ENCODE measurements at places on chromosomes 11 and 22.

DNA sequence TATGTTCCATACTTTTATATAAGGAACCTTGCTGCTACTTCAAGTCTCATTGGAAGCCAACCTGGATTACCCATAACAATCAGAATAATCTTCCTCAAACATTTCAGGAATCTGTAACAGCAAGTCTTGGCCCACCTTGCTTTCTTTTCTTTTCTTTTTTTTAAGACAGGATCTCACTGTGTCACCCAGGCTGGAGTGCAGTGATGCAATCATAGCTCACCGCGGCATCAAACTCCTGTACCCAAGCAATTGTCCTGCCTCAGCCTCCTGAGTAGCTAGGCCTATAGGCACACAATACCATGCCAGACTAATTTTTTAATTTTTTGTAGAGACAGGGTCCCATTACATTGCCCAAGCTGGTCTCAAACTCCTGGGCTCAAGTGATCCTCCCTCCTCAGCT is 29.3 kb upstream of the PRDM10 start:
- DNase-seq = no peak

DNA sequence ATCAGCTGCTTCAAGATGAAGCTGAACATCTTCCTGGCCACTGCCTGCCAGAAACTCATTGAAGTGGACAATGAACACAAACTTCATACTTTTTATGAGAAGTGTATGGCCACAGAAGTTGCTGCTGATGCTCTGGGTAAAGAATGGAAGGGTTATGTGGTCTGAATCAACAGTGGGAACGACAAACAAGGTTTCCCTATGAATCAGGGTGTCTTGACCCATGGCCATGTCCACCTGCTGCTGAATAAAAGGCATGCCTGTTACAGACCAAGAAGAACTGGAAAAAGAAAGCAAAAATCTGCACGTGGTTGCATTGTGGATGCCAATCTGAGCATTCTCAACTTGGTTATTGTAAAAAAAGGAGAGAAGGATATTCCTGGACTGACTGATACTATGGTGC is 22.2 kb upstream of the BIRC3 start:
- DNase-seq = no peak

DNA sequence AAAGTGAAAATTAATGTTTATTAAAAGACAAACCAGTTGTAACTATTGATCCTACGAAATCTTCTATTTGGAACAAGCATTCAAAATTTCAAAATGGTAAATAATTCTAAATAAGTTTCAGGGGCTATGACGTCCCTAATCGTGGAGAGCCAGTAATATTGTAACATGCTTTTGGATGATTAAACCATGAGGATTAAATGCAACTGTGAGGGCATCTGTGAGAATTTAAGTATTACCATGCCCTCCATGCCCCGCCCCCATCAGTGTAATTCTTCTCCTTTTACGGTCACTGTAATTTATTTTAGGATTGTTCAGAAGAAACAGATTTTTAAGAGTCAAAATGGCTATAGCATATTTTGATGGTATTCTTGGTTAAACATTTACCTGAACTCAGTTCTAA is 133.2 kb downstream of the APOL5 start:
- no peak for DNase-seq

DNA sequence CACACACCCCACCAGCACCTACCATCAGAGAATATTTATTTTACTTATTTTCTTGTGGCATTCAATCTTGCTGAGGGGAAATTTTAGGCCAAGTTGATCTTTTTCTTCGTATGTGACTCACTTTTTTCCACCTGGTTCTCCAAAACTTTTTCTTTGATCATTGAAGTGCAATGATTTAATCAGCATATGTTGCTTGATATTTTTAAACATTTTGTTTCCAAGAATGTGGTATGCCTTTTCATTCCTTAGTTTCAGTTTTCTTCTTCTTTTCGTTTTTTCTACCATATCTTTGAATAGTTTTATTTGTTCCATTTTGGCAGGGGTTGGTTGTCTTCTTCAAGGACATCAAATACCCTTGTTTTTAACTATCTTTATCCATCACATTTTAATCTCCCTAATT is 28.6 kb downstream of the FANCF start:
- no peak for DNase-seq

DNA sequence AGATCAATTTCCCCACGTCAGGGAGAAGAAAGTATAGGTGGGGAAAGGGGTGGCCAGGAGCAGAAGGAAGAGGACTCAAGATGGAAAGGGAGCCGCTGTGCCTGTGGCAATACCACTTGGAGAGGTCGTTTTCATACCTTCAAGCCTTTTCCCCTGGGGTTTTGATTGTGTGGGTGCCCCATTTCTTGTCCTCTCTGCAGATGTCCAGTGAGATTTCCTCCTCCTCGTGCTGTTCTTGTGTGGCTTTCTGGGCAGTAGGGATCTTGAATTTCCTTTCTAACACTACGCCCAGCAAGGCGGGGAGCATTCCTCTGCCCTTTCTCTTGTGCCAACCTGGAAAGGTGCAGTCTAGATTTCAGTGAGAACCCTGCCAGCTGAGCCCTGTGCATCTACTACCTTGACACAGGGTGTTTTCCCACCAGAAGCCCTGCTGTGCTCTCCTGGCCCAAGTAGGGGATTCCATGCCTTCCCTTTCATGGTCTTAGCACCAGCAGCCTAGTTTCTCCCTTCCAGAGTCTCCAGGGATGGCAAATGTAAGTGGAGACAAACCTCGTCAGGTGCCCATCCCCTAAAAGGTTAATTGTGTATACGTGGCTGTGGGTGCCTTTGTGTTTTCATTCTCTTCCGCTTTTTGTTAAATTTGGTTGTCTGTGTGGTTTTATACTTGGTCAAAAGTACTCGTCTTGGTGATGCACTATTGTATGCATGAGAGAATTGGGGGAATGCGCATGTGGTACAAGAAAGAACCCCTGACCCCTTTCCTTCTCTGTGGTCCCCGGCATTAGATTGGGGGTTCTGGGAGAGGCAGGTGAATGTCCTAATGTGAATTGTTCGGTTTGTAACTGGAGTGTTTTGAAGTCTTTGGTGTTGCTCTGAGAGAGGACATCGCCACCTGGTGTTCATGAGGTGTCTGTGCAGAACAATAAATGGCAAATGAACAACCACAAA is 71.4 kb upstream of the MPEG1 start:
- peak; percentile 26 for DNase-seq

GRCh38 chr22:29885610-29886009 is 2.6 kb downstream of the MTMR3 start:
- no peak for DNase-seq

DNA sequence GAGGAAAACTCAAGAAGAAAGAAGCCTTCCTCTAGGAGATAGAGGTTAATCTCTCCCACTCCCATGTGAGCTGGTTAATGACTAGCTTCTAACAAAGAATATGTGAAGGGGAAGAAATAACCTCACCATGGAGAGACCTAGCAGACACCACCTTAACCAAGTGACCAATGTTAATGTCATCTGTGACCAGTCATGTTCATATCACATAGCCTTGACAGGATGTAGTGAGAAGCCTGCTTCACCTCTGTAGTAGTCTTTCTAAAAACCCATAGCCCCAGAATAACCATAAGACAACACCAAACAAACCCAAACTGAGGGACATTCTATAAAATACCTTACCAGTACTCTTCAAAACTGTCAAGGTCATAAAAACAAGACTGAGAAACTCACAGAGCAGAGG is 21.5 kb upstream of the POU2AF1 start:
- no peak for DNase-seq

GRCh38 chr11:1781593-1781975 is 17.9 kb upstream of the CTSD start:
- no peak for DNase-seq

- DNase-seq = no peak
Measured at GRCh38 chr11:87331273-87331672, 293.5 kb downstream of the TMEM135 start.

GRCh38 chr11:99781074-99781473 is 760.3 kb downstream of the CNTN5 start:
- no peak for DNase-seq

GRCh38 chr11:9888938-9889337 is 225.1 kb downstream of the SWAP70 start:
- DNase-seq = no peak

- DNase-seq = no peak
Measured at GRCh38 chr11:73734993-73735392, 25.9 kb downstream of the RAB6A start.

- no peak for DNase-seq
Measured at GRCh38 chr11:7381937-7382336, 103.4 kb upstream of the OLFML1 start.

DNA sequence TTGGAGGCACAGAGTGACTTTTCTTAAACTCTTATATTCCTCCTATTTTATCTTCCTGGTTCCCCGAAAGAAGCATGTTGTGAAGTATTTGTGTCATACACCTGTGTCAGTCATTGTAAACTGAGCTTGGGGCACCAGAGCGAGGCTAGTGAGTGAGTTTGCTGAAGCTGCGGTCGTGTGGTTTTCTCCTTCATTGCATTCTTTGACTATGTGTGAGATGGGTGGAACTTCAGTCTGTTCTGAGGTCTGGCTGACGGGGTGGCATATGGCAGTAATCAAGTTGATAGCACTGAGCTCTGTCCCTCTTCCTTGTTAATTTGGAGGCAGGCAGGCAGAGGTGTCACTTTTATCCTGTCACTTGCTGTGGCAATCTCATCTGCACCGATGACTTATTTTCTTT is 4.2 kb downstream of the VPS26B start:
- peak; percentile 37 for DNase-seq

GRCh38 chr22:43591380-43591779 is 179.6 kb downstream of the MPPED1 start:
- DNase-seq = no peak

- DNase-seq = peak; percentile 32
Measured at GRCh38 chr22:18110194-18110953, at the start of gene TUBA8. TSS of gene TUBA8 (plus strand) at chr22:18110809. CDS start at chr22:18110866, 57 bp downstream.

GRCh38 chr22:41775976-41776375 is 24.5 kb upstream of the CCDC134 start:
- DNase-seq = no peak

DNA sequence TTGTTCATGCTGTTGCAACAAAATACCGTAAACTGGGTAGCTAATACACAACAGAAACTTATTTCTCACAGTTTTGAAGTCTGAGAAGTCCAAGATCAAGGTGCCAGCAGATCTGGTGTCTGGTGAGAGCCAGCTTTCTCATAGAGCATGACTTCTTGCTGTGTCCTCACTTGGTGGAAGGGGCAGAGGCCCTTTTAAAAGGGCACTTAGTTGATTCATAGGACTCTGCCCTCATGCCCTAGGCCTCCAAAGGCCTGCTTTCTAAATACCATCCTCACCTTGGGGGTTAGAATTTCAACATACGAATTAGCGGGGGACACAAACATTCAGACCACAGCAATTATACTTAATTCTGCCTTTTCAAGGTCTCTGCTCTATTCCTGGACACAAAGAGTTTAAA is 52.3 kb upstream of the FDX1 start:
- no peak for DNase-seq

GRCh38 chr11:76850130-76850529 is 10.6 kb upstream of the ACER3 start:
- no peak for DNase-seq

DNA sequence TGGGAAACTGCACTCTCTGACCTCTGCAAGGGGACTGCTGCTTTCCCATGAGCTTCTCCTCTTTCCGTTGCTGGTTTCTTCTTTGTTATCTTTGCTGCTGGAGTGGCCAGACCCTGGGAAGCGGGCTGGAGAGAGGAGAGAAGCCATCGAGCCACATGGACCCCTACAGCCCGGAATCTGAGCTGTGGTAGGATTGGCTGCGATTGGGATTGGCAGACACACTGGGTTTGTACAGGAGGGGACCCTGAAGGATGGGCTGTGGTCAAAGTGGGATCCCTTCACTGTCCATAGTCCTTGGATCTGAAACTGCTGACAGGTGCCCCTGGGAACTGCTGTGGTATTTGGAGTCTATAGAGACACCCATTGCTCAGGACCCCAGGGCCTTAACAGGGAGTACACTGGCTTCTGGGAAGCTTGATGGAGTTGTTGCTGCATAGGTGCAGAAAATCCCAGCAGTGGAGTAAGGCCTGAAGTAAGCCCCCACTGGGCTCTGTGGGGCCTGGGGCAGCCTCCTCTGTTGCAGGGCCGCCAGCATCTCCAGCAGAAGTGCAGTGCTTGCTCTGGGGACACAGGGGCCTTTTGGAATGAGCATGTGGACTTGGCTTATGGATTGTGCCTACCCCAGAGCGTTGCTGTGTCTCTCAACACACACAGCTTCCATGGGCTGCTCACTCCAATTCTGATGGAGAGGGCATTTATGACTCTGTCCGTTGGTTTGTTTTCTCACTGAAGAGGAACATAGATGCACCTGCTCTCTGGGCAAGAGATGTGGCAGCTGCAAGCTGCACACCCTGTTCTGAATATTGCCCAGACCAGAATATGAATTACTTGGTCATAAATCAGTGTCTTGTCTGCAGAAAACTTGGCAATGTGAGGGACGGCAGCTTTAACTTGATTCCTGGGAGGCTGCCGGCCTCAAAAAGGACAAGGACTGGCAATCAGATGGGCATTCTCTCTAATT is 32.0 kb downstream of the BCR start:
- DNase-seq = no peak

GRCh38 chr22:47287516-47287915 is 525.1 kb downstream of the TBC1D22A start:
- DNase-seq = no peak

GRCh38 chr11:91435694-91436395 is 788.8 kb upstream of the FAT3 start:
- DNase-seq = no peak

- DNase-seq = no peak
Measured at GRCh38 chr11:91081440-91082043, 858.7 kb upstream of the CHORDC1 start.

- no peak for DNase-seq
Measured at GRCh38 chr11:35367491-35367890, 51.9 kb downstream of the SLC1A2 start.

DNA sequence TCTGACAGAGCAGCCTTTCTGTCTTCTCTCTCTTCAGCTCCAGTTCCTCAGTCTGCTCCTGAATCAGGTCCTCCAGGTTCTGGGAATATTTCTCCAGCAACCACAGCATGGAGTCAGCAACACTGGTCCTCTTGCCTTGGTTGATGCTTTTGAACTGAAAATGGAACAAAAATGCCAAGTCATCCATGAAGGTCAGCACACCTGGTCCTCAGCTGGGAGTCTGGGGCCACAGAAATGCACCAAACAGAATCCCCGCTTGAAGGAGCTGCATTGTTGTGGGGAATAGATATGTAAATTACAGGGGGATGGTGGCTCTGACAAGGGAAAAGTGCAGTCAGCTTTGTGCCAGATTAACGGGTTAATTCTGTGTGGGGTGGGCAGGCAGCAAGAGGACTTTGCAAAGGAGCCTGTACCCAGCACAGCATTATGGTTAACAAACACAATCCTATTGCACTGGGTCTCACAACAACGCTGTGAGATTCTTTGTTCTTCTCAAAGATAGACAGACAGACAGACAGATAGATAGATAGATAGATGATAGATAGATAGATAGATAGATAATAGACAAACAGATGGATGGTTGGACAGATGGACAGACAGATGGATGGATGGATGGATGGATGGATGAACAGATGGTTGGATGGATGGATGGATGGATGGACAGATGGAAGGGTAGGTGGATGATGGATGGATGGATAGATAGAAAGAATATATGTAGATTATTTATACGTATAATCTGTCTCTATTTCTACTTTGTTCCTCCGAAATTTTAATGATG is 33.8 kb upstream of the LRRC32 start:
- no peak for DNase-seq

GRCh38 chr11:59532620-59533019 is 21.3 kb downstream of the OR4D9 start:
- no peak for DNase-seq

- DNase-seq = no peak
Measured at GRCh38 chr11:123525511-123525918, 95.4 kb downstream of the GRAMD1B start.
